Urinary bladder (tissue), 4 donors: ENCODE measurements at places on chromosomes 1 and 21.
A peak's percentile ranks its signal among the peaks of the same experiment; 100 is the strongest.

DNA sequence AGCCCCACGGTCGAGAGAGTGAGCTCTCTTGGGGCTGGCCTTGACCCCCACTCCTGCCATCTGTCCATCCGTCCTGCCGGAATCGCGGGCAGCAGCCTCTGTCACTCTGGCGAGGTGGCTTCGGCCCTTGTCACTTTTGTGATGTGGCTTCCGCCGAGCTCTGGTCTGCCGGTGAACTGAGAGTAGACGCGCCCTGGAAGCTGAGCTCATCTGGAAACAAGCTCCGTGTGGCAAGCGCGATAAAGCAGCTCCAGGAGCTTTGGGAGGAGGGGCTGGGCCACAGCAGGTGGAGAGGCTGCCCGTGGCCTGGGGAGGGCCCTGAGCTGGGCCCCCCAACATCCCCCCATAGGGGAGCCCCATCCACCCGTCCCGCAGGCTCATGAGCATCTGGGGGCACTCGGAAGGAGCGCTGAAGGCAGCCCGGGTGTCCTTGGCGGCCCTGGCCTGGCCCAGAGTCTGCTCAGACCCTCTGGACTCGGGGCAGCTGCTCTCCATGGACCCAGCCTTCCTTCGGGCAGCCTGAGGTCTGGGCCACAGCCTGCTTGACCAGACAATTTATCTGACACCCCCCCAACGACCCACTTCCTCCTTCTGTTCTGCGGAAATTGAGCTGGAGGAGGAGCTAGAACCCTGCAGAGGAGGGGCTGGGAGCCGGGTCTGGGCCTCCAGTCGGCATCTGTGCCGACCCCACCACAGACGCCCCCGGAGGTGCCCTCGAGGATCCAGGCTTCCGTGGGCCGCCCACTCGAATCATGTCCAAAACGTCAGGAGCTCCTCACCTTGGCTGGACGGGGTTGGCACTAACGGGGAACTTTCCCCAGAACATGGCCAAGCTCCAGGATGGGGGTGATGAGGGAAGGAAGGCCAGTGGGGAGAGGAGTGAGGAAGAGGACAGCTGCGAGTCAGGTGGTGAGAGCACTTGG is 59.1 kb downstream of the SLC19A1 start:
- DNase-seq: no peak

DNA sequence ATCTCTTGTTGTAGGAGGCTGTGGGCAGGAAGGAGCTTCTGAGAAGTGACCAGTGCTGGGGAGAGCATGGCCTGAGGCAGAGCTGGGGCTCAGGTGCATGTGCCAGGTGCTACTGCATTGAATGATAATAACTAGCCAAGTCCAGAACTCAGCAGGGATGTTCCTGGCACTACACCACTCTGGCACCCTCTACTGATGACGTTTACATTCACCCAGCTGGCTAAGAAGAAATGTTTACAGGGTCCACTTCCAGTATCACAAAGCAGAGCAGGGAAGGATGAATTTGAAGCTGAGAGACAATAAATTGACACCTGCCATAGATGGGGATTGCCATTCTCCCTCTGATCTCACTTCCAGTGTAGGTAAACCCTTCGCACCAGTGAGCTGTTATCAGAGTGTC is 411.8 kb downstream of the SETD4 start:
- DNase-seq: no peak

- DNase-seq: no peak
Measured at GRCh38 chr1:230266456-230266855, 159.7 kb downstream of the PGBD5 start.

DNA sequence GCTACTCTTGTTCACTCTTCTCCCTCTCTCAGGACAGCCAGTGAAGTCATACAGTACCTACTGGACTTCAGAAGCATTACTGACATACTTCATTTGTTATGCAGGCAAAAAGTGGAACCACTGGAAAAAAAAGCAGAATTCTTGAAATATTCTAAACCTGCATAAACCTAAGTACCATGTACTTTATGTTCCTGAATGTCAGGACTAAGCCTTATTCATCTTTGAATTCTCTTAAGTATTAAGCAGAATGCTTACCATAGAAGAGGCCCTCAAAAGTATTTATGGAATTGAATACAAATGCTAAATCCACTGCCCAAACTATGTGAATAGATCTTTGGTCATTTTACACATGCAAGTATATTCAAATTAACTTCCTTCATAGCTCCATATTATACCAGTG is 7.8 kb downstream of the PSMB2 start:
- no peak for DNase-seq

GRCh38 chr1:183144752-183145151 is 41.3 kb upstream of the LAMC2 start:
- DNase-seq: no peak

GRCh38 chr21:14403681-14404318 is 20.9 kb upstream of the HSPA13 start:
- peak; percentile 20 for DNase-seq

DNA sequence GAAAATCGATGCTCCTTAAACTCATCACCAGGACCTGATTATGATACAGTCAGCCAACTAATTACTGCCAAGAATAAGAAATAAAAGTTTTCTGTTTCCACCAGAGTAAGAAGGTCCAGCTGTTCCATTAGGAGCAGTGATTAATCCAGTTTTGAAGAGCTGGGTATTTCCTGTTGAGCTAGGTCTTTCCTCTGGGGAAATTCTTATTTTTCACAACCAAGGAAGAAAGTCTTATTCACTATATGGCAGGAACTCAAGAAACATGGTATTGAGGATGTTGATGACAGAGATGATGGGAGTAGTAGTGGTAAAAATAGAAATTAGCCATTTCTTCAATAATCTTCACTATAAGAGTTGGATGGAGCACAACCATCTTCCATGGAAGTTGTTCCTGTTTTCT is 374.6 kb upstream of the RUNX1 start:
- DNase-seq: no peak

- DNase-seq: no peak
Measured at GRCh38 chr1:202656057-202656456, 54.2 kb downstream of the SYT2 start.

DNA sequence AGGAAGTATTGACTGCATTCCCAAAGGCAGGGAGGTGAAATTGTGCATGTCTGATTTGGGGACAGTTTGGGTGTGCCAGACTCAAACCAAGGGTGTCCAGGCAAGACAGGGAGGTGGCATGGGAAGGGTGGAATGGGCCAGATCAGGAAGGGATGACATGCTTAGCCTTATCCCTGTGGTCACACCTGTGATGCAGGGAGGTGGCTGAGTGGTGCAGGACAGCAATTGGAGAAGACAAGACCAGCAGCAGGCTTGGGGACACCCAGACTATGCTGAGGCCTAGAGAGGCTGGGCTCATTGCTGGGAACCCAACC is 4.0 kb downstream of the FOXO6 start:
- no peak for DNase-seq

- DNase-seq: no peak
Measured at GRCh38 chr21:42375966-42376337, 9.6 kb upstream of the TFF1 start.

GRCh38 chr1:107076841-107077240 is 20.4 kb downstream of the PRMT6 start:
- no peak for DNase-seq

- DNase-seq: no peak
Measured at GRCh38 chr1:224605482-224606181, 10.5 kb upstream of the CNIH3 start.

- DNase-seq: no peak
Measured at GRCh38 chr1:244778344-244778743, 57.1 kb upstream of the COX20 start.

GRCh38 chr1:93000291-93000690 is 39.0 kb upstream of the DIPK1A start:
- no peak for DNase-seq

DNA sequence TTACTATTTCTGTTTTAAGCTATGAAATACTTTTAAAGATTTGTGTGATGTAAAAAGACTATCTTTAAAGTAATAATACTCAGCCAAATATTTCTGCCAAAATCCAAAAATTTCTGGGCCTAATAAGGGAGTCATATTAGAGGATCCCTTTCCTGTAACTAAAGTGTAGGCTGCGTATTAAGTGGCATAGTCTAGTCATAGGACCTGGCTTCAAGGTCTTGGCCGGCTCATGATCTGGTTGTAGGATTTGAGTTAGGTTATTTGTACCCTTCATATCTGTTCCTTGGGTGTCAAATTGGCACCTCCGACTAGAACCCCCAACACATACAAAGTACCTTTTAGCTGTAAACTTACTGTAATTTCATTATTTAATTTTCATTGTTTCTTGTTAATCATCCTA is 107.8 kb downstream of the DYRK1A start:
- DNase-seq: no peak

- DNase-seq: no peak
Measured at GRCh38 chr21:38797470-38797869, 8.3 kb upstream of the ETS2 start.

DNA sequence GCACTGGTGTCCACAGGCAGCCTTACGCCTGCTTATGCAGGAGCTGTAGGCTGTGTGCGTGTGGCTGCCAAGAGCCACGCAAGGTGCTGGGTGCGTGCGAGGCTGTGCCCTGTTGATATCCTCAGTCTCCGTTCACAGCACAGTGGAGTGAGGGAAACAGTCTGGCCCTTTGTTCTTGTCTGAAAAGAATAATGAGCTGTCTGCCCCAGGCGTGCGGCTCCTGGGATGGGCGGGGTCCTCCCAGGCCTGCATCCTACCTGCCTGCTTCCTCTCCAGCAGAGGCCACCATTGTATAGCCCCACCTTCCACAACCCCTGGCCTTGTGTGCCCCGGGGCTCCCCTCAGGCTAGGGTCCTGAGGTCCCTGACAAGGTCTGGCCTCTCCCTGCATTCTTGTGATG is 47.0 kb upstream of the KDM4A start:
- DNase-seq: no peak

DNA sequence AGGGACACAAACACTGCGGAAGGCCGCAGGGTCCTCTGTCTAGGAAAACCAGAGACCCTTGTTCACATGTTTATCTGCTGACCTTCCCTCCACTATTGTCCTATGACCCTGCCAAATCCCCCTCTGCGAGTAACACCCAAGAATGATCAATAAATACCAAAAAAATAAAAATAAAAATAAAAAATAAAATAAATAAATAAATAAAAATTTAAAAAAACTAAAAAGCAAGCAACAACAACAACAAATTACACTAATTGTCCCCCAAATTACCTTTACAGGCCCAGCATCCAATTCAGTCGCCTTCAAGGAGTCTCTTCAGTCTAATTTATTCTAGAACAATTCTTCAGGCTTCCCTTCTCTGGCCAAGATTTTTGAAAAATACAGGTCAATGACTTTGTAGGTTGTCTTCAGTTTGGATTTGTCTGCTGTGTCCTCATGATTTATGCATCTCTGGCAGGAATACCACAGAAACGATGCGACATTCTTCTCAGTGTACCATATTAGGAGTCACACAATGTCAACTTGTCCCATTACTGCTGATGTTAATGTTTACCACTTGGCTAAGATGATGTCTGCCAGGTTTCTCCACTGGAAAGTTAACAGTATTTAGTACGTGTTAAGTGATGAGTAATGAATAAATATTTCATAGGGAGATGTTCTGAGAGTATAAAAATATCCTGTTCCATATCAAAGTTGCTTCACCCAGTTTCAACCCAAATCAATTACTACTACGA is 20.3 kb upstream of the BMP8B start:
- DNase-seq: no peak

- DNase-seq: peak; percentile 46
Measured at GRCh38 chr1:22105611-22106207, 37.2 kb downstream of the WNT4 start.

- DNase-seq: no peak
Measured at GRCh38 chr21:34761758-34762330, 93.0 kb downstream of the CLIC6 start.

- no peak for DNase-seq
Measured at GRCh38 chr1:44724955-44725698, 5.8 kb downstream of the RNU5D-1 start.
